Activated naive CD4-positive, alpha-beta T cell treated with Interleukin-2 at 50 U/mL for 16 hours (primary cell): ENCODE measurements at places on chromosomes 3 and 15.

DNA sequence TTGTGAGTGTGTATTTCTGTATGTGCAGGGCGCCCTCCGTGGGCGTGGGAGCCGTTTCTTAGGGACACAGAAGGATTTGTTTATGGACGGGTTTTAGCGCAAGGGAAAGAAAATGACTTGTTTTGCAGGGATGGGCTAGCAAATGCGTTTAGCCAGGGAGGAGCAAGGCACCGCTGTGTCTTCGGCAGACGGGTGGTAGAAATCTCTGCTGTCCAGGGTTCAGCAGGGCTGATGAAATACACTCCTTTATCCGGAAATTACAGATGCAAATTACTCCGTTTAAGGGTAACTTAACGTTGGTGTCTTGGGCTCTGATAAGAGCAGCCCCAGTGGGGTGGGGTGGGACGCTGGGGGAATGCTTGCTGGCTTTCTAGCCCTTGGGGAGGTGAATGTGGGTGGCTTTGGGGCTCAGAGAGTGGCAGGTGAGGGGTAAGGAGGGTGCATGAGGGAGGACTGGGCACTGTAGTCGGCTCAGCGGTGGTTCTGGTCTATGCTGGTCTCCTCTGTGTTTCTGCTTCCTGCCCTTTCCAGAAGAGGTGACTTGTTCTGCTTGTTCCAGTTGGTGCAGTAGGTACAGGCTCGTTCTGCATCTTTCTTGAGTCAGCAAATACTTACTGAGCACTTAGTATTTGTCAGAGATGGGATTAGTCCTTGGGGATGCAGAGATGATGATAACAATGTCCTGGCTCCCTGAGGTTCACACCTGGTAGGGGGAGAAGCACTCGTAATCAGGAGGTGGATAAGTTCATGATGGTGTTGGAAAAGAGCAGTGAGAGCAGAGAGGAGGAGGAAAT, 954 bp downstream of the SV2B start:
- peak; percentile 7 for DNase-seq

GRCh38 chr15:38648121-38648843, 83.7 kb upstream of the RASGRP1 start:
- no peak for DNase-seq

- DNase-seq: no peak
These were observed 154.9 kb downstream of the EBLN2 start for GRCh38 chr3:73216310-73216709.

DNA sequence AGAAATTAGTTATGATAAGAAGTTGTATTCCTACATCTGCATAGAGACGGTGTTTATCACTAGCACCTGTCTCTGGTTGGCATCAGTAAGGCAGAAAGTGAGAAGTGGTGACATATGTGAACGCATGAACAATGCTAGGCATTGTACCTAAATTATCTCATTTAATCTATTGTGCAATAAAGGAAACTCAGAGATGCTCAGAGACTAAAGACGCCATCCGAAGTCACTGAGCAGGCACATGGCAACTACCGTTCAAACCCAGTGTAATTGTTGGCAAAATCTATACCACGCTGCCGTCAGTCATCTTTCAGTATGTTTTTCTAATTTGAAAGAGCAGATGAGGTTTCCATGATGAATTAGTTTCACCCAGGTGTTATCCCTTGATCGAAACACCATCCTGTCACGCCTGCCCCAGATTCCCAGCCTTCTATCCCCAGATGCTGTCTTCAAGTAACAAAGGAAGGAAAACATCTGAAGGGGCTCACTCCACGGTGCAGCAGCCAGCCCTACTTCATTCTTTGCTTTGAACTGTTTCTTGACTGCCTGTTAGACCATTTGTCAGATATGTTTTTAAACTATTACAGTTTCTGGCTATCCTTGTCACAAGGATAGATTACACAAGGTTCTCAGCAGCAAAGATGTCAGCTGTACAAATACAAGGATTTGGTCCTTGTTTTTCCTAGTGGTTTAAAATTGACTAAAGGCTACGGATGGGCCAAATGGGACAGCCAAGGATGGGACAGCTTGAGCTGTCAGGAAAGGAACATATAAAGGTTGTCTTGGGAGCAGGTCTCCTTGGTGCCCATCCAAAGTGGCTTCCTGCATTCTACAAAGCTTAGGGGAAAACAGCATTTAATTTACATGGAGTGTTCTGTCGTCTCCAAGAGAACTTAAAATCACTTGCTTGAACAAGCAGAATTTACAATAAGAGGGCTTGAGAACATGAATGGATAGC, 99.1 kb downstream of the TMEM108 start:
- no peak for DNase-seq

GRCh38 chr3:1135194-1135593, 42.4 kb downstream of the CNTN6 start:
- DNase-seq: no peak

DNA sequence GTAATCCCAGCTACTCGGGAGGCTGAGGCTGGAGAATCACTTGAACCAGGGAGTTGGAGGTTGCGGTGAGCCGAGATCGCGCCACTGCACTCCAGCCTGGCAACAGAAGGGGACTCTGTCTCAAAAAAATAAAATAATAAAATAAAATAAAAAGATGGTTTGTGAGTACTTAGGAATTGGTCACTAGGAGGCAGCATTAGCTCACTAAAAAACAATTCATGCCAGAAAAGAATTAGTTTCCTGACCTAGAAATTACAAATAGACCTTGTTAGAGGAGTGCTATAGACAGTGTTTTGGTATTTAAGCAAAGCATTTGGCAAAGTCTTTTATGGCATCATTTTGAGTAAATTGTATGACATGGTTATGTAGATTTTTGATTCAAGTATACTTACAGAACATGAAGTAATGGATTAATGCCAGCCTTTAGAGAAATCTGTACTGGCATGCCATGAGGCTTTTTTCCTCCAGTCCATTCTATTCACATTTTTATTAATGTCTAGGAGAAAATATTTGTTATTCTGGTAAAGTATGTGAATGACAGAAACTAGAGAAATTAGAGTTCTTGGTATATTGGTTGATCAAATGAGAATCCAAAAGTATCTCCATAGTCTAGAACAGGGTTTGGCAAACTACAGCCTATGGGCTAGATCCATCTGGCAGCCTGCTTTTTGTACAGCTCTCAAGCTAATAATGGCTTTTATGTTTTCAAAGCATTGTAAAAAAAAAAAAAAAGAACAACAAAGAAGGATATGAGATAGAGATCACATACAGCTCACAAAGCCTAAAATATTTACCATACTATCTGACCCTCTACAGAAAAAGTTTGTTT, 81.6 kb downstream of the LRRC49 start:
- no peak for DNase-seq

- DNase-seq: no peak
These were observed 16.1 kb downstream of the LYSMD2 start for GRCh38 chr15:51721199-51721960.

DNA sequence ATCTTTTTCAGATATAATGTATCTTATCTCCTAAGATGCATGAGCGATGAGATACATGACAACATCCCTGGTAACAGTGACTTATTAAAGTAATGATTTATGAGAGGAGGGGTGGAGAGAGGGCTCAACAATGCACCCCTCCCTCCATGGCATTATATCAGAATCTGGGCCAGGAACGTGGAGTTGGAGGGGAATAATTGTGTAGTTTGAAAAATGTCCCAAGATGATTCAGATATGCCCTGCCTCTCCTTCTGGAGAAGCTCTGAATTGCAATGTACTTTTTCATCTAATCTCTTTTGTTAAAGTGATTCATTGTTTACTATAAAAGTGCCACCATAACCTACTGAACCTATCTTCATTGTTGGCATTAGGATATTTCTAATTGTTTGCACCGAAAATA, 86.5 kb downstream of the FRMD4B start:
- DNase-seq: no peak

- no peak for DNase-seq
These were observed 27.6 kb downstream of the TBC1D23 start for GRCh38 chr3:100288288-100288894.

DNA sequence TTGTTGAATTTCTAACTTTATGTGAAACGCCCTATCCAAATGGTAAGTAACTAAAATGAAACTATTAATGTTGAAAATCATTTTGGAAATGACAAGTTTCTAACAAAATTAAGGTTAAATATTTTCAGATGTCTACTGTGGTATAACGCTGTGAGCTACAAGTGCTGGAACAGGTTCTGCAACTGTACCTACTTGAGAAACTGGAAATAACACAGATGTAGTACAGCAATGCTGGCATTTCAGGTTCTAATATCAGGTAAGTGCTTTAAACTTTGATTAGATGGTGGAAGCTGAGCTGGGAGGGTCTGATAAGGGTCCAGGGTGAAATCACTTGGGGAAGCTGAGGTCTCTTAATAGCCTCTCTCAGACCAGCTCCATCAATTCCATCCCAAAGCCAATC, 315.1 kb downstream of the STXBP5L start:
- no peak for DNase-seq

GRCh38 chr3:59240666-59241255, 190.9 kb upstream of the CFAP20DC start:
- no peak for DNase-seq

GRCh38 chr3:63245726-63246241, 32.3 kb upstream of the SYNPR start:
- DNase-seq: no peak

- DNase-seq: no peak
These were observed 132.6 kb upstream of the HES1 start for GRCh38 chr3:194003114-194004057.

GRCh38 chr15:94240480-94240879, 9.1 kb downstream of the MCTP2 start:
- DNase-seq: no peak

DNA sequence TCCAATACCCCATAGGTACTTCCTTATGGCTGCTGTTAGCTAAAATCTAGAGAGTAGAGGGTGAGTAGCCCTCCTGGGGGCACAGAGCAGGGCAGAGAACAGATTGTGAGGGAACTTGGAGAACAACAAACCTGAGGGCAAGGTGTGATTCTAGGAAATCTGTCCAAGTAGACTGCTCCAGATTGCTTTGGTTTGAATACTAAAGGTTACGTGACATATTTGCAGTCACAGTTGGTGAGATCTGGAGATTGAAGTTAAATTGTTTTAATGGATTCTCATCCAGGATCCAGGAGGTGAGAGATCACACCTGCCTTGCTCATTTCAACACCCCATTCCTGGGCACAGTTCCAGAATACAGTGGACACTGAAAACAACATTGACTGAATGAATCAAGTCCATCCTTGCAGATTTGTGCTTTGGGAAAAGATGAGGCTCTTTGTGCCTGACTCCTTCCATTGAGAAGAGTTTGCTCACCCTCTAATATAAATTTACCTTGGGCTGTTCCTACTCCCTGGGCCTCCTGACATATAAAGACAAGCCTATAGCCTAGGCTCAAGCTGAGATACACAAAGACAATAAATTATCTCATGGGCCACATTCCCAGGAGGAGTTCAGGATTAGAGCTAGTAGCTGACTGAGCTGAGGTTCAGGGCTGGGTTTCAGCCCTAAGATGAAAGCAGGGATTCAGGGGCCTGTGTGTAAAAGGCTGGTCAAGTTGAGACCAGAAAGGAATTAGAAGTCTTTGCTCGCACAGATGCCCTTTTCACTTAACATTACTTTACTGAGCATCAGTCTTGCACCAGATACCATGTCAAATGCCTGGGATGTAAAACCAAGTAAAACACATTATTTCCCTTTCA, 400.9 kb upstream of the MCTP2 start:
- DNase-seq: no peak

GRCh38 chr3:35664460-35664919, 25.2 kb downstream of the ARPP21 start:
- no peak for DNase-seq

DNA sequence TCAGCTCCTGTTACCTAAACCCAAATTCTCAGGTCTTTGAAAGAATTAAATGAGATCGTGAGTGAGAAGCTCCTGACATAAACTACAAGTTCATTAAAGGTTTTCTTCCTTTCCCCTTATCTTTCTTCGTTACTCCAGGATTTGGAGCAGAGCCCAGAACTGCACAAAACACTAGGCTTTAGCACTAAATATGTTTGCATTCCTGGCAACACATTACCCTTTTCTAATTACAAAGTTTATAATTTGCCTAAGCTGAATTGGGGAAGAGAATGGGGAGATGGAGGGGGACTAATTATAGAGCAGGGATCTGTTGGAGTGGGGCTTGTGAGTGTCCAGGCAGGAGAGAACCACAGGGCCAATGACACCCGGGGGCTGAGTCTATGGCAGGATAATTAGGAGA, 109.7 kb downstream of the SV2B start:
- no peak for DNase-seq

GRCh38 chr15:66252685-66253417, 699 bp downstream of the MEGF11 start:
- DNase-seq: peak; percentile 18

GRCh38 chr15:71191296-71191695, 76.0 kb downstream of the THSD4 start:
- DNase-seq: no peak

DNA sequence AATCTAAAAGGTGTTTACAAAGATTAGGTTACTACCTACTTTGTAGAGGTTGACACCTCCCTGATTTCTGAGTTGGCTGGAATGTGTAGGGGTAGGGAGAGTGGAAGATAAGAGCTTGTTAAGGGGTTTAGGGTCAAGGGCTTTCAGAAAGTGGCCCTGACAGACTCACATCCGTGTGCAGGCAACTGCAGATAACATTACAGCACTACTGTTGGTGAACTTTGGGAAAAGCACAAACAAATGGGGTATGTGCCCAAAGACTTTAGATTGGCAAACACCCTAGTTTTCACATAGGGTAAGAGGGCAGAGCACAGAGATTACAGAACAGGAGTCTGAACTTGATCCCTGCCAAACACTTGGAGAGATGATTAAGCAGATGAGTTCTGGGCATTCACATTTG, 375.7 kb downstream of the EPHB1 start:
- no peak for DNase-seq

DNA sequence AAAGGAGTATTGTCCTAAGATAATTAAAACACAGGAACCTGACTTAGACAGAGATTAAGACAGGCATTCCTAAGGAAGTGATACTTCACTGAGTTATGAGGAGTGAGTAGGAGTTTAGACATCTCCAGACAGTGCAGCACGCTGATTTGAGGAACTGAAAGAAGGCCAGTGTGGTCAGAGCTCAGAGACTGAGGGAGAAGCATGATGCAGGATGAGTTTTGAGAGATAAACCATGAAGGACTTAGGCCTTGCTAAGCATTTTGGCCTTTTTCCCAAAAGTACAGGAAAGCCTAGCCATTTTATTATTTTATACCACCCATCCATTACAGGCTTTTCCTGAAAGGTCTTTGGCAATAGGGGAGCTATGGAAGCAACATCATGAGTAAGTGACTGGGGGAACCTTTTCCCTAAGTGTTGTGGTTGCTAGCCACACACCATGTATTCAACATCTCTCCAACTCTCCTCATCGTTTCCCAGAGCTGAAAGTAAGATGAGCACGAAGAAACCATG, 375.6 kb upstream of the TPRG1 start:
- DNase-seq: no peak
